Smooth muscle cell of trachea (primary cell): ENCODE measurements at places on chromosomes 5 and 9. TPM values are rescaled to one million over a fixed set of nuclear protein-coding genes. Genes with fewer than 3 reads are reported as not detected.

The PDZD2 gene
- 0.50 and 1.7 TPM in 2 replicates for total RNA-seq

The SNCAIP gene
- total RNA-seq = under 0.01 and 0.66 TPM in 2 replicates

The WNT8A gene
- not detected in 2 replicates for total RNA-seq

The RAPGEF1 gene
- 18.6 and 35.9 TPM in 2 replicates for total RNA-seq

The SKP1 gene
- total RNA-seq = 336 and 360 TPM in 2 replicates

The GTF2H2 gene
- 12.5 and 15.4 TPM in 2 replicates for total RNA-seq

The LCNL1 gene
- total RNA-seq = 0.58 and 3.1 TPM in 2 replicates

The SLC4A9 gene
- total RNA-seq = not detected in 2 replicates

The C5orf34 gene
- total RNA-seq = 1.3 and 6.3 TPM in 2 replicates

The CCNJL gene
- 0.15 and 0.17 TPM in 2 replicates for total RNA-seq

The PTPRD gene
- total RNA-seq = 13.1 and 21.5 TPM in 2 replicates

The AGXT2 gene
- total RNA-seq = 0.17 TPM in 1 of 2 replicates, not detected in the other

The INSL4 gene
- total RNA-seq = not detected in 2 replicates

The TAF11L2 gene
- not detected in 2 replicates for total RNA-seq

The SUSD3 gene
- 0.73 and 1.3 TPM in 2 replicates for total RNA-seq

The LURAP1L gene
- 41.6 and 63.7 TPM in 2 replicates for total RNA-seq

The LCN12 gene
- total RNA-seq = not detected in 2 replicates

The ADRA1B gene
- 0.17 TPM in 1 of 2 replicates, not detected in the other for total RNA-seq

The ACSL6 gene
- 0.66 TPM in 1 of 2 replicates, not detected in the other for total RNA-seq

The NEUROG1 gene
- not detected in 2 replicates for total RNA-seq

The GABBR2 gene
- 0.33 and 1.3 TPM in 2 replicates for total RNA-seq

The COMMD10 gene
- total RNA-seq = 29.6 and 41.5 TPM in 2 replicates

The LCP2 gene
- not detected in 2 replicates for total RNA-seq

The CXCL14 gene
- total RNA-seq = 0.33 TPM in 1 of 2 replicates, not detected in the other
